Fibroblast of the aortic adventitia (primary cell): ENCODE measurements at places on chromosomes 7 and 10.

GRCh38 chr10:98313598-98313997 lies 45.6 kb upstream of the LOXL4 start:
- no peak for DNase-seq

GRCh38 chr7:52659178-52659577 lies 376.3 kb upstream of the POM121L12 start:
- no peak for DNase-seq

- no peak for DNase-seq
These were observed 15.9 kb downstream of the HYAL4 start for GRCh38 chr7:123860848-123861247.

DNA sequence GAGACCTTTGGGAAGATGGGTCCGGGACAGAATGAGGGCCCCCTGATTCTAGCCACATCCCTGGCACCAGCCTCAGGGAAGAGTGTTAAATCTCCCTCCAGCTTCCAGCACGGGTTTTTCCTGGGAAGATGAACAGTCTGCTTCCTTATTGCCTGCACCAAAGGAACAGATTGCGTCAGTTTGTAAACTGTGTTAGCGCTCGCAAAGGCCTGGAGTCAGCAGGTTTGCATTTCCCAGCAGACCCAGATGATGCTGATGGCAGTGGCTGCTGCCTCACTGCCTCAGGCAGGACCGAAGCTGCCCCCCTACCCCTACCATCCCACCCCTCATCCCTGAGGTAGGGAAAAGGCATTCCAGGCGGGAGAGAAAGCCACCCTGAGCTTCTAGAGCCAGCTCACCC lies 34.6 kb upstream of the LRRC4 start:
- no peak for DNase-seq

DNA sequence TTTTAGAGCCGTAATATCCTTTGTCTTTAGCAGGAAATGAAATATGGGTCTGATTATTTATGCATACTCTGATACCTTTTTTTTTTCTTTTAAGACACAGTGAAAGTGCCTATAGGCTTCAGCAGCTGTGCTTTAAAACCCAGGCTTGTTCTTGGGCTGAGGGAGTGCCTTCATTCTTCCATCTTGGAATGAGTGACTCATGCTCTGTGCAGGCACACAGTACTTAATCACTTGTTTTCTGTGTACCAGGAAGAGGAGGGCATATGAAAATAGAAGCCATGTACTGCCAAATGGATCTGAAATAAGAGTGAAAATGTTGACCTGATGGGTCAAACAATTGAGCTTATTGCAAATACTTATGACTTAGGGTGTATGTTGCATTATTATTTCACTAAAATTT lies 12.0 kb downstream of the INPP5F start:
- DNase-seq: peak; percentile 81

DNA sequence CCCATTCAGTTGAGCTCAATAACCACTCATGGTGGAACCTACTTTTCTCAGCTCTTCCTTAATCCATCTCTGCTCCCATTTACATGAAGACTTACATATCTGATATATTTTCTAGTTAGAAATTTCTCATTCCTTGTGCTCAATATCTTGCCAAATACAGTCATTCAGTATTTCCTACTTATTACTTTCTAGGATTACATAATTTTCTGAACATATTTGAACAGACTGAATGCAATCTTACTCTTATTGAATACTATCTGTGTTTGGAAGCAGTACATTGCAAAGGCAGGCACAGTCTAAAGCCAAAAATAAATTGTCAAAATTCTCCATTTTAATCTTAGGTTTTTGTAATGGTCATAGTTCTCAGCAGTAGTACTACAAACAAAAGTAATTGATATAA lies 126.0 kb downstream of the GNAI1 start:
- no peak for DNase-seq
